SK-N-SH treated with all-trans-retinoic acid at 6 μM for 48 hours (cell line): ENCODE measurements at places on chromosomes 4 and X.

DNA sequence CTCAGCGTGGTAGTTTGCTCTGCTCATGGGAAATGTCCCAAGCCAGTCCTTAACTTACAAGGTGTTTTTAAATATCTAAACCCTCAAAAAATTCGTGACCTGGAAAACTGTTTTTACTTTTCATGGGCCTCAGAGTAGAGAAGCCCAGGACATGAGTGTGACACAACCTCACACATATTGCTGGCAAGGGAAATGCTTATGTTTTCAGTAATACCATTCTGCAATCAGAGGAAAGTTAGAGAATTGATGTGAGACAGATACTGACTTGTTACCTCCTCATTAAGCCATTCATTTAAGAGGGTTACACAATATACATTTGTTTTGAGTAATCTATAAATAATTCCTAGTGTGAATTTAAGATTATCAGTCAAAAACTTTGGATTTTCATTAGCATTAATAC, 209.5 kb downstream of the ARHGAP10 start:
- ATAC-seq = no peak

GRCh38 chr4:89369581-89369980, 62.0 kb upstream of the GPRIN3 start:
- ATAC-seq = no peak

DNA sequence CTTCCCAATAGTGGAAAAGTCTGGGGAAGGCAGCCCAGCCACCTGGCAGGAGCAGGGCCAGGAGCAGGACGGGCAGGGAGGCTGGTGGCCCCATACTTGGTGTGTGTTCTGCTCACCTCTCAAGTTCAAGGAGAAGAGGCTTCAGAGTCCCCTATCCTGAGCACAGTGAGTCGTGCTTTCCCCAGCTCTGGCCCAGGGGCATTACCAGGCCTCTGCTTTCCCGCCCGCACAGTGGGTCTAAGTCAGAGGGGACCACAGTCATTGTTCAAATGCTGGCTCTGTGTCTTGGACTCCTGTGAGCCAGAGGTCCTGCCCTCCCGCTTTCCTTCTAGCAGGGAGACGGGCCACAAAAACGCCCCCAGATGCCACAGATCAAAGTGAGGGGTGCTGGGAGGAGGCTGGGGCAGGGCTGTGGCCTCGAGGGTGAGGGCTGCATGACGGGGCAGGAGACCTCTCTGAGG, 27.6 kb downstream of the HTRA3 start:
- no peak for ATAC-seq

DNA sequence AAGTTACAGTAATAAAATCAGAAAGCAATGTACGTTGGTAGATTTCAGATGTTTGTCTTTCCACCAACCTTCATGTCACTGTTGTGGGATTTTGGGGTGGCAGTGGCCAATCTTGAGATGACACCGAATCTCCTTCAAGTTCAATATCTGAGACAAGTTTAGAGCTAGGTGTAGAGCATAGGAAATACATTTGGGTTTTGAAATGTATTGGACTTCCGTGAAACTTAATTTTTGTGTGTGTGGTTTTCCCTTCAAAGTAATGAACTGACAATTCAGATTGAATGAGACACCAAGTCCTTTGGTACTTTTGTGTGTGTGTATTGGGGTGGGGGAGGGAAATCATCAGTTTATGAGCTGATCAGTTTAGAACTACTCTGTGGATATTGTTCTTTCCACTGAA, 1.8 kb downstream of the WDR44 start:
- ATAC-seq = no peak

DNA sequence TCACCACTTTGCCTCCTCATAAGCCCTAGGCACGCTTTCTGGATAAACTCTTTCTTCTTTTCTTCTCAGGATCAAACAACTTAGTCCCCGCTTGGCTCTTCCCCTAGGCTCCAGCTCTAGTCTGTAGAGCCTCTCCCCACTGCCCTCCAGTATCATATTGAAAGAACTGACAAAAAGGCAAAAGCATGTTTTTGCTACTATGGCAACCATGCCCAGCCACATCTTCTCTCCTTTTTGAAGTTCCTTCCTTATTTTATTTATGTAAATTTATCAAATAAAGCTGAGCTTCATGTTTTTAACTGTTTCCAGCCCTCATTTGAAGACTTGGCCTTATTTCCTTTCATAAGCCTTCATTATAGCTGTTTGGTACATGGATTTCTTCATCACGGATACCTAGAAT, 86.0 kb upstream of the LIMCH1 start:
- ATAC-seq = no peak

GRCh38 chr4:53453385-53453784, 75.9 kb downstream of the FIP1L1 start:
- no peak for ATAC-seq

- ATAC-seq = no peak
Measured at GRCh38 chr4:83767067-83767466, 231.2 kb downstream of the GPAT3 start.

DNA sequence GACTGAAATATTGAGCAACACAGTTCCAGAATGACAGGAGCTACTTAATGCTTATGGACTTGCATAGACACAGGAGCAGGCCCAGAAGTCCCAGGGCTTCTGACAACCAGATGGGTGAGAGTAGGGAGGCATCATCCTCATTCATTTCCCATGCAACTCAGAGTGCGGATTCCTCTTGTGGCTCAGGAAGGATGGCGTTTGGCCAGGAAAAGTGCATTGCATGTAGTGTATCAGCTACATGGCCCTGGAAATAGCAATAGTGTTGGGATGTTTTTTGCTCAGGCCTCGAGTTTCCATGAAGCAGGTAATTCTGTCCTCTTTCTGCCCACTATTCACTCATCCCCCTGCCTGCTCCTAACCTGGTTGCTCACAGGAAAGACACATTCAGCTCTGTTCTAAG, 136.6 kb downstream of the PDGFRA start:
- no peak for ATAC-seq

DNA sequence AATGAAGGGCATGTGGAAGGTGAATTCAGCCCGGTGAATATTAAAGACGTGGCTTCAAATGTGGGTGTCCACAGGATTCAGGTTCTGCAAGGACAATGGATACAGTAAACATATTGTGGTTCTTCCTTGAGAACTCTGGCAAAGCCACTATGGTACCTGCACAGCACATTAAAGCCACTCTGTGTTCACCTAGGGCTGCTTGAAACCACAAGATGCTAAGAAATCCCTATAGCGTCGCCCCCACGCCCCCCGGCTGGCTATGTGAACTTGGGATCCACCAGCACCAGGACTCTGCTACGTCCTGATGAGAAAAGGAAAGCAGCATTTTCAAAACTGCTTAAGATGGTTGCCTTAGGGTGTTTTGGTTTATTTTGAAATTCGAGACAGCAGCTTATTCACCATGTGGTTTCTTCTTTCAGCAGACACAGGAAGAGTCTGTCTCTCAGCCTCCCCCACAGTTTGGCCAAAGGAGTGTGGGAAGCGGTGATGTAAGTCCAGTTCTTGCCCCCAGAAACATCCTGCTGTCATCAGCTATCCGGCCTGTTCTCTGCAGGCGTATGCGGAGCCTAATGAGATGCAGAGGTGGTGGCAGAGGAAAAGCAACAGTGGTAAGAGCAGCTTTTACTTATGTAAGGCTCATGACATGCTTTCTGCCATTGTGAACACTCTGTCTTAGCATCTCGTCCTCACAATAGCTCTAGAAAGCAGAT, 111.5 kb downstream of the AFAP1 start:
- ATAC-seq = peak; percentile 90

DNA sequence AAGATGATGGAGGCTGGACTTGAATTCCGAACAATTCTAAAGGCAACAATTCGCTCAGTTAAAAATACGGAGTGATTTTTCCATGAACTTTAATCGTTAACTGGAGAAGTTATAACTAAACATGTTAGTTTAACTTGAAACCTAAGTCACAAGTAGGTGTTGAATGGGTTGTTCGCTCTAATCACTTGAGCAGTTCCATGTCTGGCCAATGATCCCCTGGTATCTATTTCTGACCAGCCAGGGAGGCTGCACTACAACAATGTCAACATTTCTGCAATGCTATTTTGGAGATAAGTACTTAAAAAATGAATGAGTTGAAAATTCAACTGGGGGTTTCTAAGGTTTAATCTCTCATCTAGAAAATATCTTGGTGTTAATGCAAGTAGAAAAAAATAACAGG, 112.5 kb downstream of the NR3C2 start:
- no peak for ATAC-seq

GRCh38 chr4:20426028-20426427, 174.3 kb downstream of the SLIT2 start:
- ATAC-seq = 0 out of 3 replicates have a peak, but pooled peaks have one; percentile 6

- ATAC-seq = no peak
Measured at GRCh38 chr4:2363056-2363721, 55.3 kb downstream of the ZFYVE28 start.

DNA sequence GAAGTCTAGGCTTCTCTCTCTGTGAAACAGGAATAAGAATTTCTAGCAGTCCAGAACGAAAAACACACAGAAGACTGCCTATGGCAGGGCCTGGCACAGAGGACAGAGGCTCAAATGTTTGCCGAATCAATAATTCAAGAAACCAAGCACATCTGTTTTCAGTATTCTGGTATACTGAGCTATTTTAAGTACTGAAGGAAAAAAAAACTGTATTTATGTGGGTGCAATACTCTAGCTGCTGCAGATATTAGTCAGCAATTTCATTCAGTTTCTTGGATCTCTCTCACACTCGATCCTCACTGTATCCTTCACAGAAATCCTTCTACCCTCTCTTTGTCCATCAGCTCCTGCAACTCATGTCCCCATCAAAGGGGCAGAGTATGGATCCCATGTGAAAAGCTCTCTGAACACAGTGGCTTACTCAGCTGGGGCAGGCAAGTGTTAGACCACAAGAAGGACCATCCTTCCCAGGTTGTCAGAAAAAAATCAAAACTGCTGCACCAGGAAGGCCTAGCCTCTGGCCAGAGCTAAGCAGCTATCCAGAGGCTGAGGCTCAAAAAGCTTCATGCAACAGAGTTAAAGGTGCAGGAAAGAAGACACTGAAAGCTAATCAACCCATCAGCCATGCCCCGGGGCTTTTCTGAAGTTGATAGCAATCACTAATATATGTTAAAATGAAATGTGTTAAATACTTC, 9.1 kb upstream of the USO1 start:
- ATAC-seq = peak; percentile 88

- ATAC-seq = no peak
Measured at GRCh38 chr4:118797558-118798142, 38.3 kb downstream of the SEC24D start.
